CD4-positive, alpha-beta T cell treated with Interleukin-2 at 100 ng/mL for 4 hours (primary cell): ENCODE measurements at places on chromosomes 5 and 9.

DNA sequence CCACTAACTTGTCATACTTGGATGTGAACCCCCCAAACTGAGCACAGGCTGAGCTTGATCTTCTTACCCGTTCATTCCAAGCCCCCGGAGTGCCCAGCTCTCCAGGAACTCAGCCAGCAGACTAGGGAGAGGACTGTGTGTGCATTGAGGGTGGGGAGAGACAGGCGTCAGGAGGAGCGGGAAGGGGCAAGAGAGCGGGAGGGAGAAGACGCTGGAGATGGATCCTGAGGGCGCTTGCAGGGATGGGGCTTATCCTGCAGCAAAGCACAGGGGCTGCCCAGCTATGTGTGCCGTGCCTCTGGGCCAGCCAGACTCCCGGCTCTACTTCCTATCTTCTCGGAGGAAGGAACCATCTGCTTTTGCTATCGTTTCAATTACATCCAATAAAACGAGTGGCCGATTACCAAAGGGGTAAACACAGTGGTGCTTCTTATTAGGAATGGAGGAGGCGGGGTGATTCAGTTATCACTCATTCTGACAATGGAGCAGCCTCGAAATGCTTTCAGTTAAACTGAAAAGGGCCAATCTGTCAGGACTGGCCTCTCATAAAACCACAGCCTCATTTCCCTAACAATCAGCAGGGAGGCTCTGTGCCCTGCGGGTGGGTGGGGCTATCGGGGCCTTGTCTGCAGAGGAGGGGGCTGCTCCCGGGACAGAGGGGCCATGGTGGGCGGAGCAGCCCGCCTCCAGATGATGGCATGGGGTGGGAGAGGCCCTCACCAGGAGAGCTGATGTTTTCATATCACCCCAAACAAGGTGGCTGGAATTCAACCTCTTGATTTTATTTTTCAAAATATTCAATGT, 168.2 kb downstream of the DAB2IP start:
- no peak for DNase-seq

GRCh38 chr9:97759581-97760288, 62.6 kb upstream of the XPA start:
- DNase-seq, result no peak

GRCh38 chr5:17259630-17260257, 42.3 kb downstream of the BASP1 start:
- no peak for DNase-seq

- DNase-seq, result no peak
Measured at GRCh38 chr9:479304-479970, 264.8 kb downstream of the DOCK8 start.

DNA sequence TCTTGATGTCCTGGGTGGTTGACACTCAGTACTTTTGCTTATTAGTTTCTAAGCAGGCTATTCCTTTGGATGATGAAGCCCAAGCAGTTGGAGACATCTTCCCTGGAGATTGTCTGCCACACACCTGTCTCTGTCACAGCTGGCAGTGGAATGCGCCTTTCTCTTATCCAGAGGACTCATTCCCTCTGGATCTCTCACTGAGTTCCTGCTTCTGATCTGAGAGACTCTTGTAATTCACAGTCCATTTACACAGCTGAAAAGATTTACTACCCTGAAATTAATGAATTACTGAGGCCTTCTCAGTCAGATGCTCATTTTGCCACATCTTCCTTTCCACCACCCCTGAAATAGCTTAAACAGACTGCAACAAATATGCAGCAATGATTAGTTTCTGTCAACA, 15.9 kb downstream of the TAL2 start:
- no peak for DNase-seq

DNA sequence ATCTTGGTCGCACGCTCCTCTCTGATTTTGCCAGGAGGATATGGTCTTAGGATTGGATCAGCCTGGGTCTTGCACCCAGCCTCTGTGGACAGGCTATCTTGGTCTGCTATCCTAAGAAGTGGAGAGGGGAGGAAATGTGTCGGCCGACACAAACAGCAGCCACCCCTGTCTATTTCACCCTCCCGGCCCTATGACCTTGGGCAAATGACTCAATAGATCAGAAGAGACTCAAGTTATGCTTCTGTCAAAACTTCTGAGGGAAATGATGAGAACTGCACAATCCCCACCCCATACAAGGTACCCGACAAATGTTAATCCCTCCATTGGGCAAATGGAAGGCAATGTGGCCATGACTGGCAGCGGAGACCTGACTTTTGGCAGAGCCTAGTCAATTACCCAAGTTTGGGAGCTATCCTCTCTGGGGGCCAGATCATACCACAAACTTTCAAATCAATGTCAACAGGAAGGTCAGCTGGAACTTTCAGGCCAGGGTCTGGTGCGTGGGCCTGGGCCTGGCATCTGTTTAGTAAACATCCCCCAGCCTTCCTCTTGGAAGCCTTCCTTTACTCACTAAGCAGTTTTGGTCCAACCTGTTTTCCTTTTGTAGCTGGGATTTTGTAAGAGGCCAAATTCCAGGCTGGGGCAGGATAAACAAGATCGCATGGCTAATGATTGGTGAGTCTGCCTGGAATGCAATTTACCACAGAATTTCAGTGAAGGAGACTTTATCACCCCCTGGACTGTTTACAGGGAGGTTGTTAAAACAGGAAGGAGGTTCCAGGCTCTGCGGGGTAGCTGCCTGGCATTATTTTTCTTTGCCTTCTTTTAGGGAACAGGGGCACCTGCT, 64.2 kb upstream of the CPEB4 start:
- no peak for DNase-seq

- no peak for DNase-seq
Measured at GRCh38 chr9:107539427-107540163, 50.0 kb upstream of the KLF4 start.

- DNase-seq, result no peak
Measured at GRCh38 chr9:18382243-18382642, 91.7 kb upstream of the ADAMTSL1 start.

DNA sequence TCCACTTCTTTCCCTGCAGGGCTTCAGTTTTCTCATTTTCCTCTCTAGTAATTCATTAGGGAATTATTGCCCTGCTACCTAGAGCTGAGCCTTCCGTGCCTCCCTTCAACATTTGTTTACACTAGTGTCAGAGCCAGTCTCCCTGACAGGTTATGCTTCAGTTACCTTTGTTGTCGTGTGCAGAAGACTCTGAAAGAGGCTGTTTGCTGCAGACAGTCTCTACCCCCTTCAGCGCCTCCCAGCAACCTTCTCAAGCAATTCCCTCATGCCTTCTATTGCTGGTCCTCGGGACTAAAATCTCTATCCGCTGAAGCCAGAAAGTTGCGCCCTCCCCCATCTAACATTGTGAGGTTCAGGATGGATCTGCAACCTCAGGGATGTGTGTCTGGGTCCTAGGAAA, 12.8 kb downstream of the RALGPS1 start:
- no peak for DNase-seq

- DNase-seq, result peak; percentile 76
Measured at GRCh38 chr9:22008717-22009505, at the start of gene CDKN2B. Gene CDKN2B, minus strand, starts transcription at chr9:22009305. Its CDS starts 352 bp downstream, at chr9:22008953.

GRCh38 chr5:62424763-62425162, 12.2 kb downstream of the IPO11 start:
- no peak for DNase-seq

GRCh38 chr5:110218981-110219380, 507.5 kb downstream of the TMEM232 start:
- DNase-seq, result no peak

DNA sequence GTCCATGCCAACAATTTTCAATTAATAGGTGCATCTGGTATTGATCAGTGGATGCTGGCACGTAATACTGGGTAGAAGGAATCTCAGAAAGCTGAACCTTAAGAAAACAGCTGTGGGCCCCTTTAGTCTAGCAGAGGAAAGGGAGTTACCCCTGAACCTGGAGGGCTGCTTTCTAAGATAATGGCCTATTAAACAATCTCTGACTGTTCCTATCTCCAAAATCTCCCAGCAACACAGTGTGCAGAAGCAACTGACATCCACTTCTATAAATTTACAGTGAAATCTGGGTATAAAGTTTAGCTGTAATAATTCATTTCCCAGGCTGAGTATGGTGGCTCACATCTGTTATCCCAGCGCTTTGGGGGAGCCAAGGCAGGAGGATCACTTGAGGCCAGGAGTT, 198.8 kb downstream of the MAPKAP1 start:
- no peak for DNase-seq

- no peak for DNase-seq
Measured at GRCh38 chr5:55036477-55036876, 12.4 kb downstream of the GZMK start.

DNA sequence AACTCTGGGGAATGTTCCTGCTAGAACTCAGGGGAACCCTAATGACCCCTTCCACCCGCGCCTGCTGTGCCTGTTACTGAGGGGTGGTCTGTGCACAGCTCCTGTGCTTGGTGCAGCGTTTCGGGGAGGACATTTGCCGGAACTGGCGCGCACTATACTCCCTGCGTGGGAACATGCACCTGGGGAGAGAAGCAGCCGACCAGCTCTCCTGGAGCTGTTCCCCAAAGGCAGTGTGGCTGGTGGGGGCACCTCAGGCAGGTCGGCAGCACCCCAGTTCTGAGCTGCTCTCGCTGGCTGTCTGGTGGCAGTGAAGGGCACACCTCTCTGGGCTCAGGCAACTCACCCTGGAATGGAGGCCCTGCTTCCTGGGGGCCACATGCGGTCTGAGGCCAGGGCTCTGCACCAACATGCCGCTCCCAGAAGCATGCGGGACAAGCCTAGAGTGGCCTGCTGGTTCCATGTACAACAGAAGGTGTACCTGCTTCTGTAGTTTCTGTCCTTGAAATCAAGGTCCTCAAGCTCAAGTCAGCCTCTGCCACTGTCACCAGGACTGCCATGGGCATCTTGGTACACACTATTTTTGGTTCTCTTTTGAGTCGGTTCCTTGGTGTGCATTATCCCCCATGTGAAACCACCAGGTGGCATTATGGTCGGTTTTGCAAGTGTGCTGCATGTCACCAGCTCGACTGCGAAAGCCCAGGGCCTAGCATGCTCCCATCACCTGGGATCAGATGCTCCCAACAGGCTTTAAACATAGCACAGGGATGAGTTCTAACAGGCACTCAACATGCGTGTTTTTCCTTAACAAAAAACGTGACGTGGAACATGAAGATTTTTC, 7.8 kb upstream of the MRNIP start:
- DNase-seq, result no peak

DNA sequence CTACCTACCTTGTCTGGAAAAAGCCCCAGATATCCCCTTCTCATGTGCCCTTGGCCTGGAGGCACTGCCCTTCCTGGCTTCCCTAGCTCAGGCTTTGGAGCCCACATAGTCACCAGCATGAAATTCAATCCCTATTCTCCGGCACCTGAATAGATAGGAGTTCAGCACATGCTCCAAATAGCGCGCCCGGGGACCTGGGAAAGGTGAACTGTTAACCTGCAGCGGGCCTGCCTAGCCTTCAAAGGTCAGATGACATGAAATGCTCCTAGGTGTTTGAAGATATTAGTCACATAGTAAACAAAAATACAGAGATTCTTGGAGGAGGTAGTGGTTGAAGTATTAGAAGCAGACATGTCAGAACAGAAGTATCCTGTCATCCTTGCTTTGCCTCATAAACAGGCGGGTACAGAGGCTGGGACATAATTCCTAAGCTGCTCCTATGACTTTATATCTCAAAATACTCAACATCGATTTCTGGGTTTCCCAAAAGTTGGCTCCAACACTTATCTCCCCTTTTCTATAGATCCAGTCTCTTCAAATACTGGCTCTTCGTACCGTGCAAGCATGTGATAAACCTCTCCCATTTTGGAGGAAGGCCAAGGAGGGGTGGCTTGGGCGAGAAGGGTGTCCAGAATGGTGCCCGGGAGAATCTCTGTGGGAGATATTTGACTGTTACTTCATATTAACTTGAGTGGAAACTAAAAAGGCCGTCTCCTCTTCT, 88.0 kb upstream of the ANKH start:
- no peak for DNase-seq

DNA sequence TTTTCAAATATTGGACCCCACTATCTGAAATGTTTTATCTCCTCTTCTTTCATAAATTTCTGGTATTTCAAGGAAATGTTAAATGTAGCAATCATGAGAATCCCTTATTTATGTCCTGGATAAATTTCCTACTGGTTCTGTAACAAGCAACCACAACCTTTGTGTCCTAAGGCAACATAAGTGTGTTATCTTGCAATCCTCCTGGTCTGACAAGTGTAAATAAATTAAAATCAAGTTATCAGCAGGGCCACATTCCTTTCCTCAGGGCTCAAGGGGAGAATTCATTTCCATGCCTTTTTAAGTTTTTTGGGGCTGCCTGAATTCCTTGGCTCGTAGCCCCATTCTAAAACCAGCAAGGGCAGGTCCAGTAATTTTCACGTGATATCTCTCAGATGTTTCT, 83.2 kb downstream of the CDH9 start:
- no peak for DNase-seq

DNA sequence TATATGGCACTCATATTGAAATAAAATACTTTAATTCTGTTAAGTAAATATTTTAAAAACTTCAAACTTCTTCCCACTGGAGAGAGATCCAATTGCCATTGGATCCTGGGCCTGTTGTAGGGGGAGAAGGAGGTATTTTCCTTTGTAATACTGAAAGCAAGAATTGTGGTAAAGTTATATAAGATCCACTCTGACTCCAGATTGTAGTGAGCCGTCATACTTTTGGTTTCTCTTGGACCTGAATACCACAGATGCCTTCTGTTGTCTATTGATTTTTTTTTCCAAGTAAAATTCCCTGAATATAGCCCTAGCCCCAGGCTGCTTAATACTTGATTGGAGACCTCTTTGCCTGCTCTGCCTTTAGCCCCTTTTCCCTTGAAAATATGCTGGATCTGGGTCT, 86.9 kb downstream of the ATG10 start:
- DNase-seq, result no peak

- no peak for DNase-seq
Measured at GRCh38 chr9:91879231-91879630, 70.8 kb downstream of the ROR2 start.

DNA sequence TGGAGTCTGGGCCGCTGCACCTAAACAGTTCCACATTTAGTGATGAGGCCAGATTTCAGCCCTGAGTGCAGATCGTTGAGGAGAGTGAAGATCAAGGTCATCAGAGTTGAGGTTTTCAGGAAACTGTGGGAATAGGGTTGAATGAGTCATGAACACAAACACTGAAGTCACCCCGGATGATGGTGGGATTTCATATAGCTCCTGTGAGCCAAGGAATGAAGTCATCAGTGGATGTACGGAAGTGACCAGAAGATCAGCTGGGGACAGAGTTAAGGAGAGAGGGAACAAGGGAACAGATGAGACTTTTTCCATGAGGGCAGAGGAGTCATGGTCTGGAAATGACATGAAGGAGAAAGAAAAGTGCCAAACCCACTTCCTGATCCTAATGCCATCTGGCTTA, 36.5 kb downstream of the PALM2AKAP2 start:
- no peak for DNase-seq

- DNase-seq, result no peak
Measured at GRCh38 chr9:124768334-124768733, 2.8 kb downstream of the NR6A1 start.
